ENCODE measurements at places on chromosomes 3 and 15.

DNA sequence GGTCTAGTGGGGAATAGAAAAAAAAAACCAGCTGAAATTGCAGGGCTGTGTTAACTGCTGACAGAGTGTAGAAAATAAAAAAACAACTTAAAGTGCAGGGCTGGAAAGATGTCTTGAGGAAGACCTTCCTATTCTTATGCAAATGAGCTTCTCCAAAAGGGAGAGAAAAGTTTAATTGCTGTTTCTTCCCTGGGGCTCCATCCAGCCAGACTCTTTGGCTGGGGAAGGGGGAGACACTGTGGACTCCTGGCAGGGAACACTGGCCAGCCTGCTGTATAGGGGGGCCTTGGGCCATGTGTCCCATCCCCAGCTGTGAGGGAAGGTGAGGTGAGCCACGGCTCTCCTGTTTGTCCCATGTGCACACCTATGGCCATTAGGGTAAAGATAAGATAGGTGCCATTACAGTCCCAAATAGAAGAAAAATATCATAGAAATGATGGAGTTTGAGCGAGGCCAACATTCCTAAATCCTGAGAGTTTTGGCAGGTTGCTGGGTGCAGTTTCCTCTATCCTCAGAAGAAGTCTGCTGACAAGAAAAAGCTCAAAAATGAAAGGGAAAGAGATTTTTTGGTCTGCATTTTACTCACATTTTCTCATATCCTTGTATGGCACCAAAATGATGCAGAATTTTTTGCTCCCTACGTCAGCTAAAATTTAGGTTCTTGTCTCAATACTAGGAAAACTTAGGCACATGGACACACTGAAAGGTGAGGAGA, 901.7 kb downstream of the PLOD2 start:
- no peak for DNase-seq

DNA sequence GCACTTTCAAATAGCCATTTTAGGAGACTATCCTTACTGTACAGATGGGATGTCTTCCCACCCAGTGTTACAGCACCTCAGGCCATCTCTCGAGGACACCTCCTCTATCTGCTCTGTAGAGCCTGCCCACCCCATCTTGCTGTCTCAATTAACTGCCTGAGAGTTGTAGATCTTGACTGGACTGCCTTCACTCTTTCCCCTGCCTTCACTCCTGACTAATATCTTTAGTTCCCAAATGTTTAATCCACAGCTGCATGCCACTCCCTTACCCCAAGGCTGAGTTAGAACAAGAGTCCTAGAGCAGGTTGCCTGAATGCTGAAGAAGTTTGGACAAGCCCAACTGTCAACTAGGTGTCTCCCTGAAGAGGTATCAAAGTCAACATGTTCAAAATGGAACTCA, 1.3 kb upstream of the PP2D1 start:
- no peak for DNase-seq

GRCh38 chr3:26106228-26106627, 316.3 kb downstream of the OXSM start:
- no peak for DNase-seq

- DNase-seq: no peak
Observed at GRCh38 chr3:189238071-189238470, 66.3 kb downstream of the TPRG1 start.

DNA sequence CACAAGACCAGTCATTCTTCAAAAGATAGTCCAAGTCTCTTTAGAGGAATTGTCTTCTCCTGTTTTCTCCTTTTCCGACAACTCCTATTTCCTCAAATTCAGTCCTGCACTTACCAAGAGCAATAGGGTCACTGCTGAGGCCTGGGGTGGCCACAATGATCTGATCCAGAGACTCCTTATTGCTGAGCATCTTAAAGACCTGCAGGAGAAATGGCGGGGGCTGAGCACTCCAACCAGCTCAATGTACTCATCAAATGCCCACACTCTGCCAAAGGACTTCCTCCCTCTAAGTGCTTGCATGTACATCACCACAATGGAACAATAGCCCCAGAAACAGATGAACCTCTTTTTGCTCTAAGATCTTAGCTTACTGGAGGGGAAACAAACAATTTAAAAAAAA, 9.6 kb downstream of the UBL7 start:
- DNase-seq: no peak

DNA sequence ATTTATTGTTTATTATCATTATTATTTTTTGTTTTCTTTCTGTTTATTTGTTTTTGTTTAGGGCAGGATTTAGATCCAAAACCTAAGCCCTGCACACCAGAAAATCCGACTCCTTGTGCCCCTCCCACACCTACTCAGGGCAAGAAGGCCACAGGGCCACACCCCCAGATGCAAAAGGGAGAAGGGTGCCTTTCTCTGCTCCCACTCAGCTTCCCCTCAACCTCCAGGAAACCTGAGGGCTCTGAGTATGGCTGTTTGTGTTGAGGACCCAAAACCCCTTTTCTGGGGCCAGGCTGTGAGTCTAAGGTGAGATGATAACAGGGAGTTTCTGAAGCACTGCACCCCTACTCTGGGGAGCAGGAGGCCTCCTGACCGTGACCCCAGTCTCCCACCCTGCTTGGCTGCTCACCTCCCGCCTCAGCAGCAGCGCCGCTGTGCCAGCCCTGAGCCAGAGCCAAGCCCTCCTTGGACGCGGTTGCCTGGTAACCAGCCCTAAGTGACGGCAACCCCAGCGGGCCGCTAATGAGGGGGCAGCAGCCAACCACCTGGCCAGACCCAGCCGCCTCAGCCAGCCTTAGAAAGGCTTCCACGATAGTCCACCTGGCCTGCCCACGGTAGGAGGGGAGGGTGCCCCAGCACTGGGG, 6.4 kb upstream of the C15orf39 start:
- DNase-seq: no peak

DNA sequence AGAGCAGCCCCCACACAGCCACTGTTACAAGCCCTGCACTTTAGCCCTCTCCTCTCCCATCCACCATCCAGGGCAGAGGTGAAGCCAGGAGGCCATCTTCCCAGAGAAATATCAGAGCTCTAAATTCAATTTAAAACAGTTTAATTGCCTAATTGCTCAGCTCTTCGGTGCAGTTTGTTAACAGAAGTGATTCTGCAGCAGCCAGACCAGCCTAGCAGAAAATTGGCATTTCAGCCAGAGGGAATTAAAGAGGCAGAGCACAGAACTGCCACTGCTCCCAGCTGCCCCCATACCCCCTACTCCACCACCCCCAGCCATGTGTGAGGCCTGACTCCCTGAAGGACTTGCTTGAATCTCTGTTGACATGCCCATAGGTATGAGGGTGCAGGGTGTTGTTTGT, 38.5 kb downstream of the TPRA1 start:
- DNase-seq: no peak

GRCh38 chr3:120983321-120983665, 75.3 kb downstream of the STXBP5L start:
- DNase-seq: no peak

DNA sequence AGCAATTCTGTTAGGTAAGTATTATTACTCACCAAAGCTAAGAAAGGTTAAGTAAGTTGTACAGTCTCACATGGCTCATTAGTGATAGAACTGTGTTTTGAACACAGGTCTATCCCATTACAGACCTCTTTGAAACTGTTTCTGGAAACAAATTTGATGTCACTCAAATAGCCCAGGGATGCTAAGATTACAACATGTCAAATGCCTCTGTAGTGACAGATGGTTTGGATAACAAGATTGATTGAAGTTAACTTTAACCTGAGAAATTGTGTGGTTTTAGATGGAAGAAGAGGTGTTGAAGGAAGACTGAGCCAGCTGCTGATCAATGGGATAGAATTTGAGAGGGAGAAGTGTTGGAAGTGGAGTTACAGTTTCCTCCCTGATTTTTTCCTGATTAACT, 72.5 kb downstream of the SYN2 start:
- DNase-seq: no peak

DNA sequence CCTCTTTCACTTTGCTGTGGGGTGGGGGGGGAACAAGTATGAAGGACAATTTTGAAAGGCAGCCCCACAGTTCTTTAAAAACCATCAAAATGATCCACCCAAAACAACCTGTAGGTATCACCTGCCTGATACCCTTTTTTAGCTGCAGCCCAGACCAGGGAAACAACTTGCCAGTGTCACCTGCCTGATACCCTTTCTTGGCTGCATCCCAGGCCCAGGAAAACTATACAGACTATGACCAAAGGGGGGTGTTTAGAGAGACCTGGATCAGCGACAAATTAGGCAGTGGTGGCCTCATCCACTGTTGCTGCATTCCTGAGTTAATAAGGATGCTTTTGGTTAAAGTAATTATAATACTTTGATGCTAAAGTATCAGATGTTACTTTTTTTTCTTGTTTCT, 122.0 kb downstream of the VPS13C start:
- DNase-seq: no peak

DNA sequence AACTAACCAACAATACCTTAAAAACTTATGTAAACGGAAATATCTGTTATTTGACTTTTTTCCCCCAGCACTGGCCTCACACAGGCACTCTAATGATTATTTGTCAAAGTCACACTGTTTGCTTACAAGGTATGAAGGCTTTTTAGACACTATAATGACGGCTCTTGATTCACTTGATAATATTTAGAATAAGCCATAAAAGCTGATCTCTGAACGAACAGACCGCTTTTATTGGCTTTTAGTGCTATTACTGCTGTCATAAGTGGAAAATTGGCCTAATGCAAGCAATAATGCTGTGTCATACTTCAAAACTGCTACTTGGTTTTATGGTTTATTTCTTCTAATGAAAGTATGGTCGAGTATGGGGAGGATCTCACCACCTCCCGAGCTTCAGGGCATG, 35.1 kb downstream of the MDFIC2 start:
- no peak for DNase-seq

- DNase-seq: no peak
Observed at GRCh38 chr15:68580883-68581155, 2.0 kb downstream of the CORO2B start.

DNA sequence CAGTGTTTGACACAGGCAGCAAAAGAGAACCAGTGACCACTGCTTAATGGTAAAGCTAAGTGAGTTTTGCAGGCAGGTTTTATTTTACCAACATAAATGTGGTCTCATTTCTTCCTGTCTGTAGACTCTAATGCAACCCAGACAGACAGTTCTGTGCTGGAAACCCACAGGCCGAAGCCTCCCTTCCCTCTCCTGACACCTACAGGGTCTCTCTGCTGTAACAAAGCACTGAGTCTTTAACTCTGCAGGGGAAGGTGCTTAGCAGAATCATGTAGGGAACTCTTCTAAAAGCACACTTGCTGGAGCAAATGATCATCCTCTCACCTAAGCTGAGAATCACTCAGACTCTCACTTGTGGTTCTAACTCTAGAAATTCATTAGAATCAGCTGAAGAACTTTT, 200.3 kb downstream of the KBTBD8 start:
- no peak for DNase-seq

DNA sequence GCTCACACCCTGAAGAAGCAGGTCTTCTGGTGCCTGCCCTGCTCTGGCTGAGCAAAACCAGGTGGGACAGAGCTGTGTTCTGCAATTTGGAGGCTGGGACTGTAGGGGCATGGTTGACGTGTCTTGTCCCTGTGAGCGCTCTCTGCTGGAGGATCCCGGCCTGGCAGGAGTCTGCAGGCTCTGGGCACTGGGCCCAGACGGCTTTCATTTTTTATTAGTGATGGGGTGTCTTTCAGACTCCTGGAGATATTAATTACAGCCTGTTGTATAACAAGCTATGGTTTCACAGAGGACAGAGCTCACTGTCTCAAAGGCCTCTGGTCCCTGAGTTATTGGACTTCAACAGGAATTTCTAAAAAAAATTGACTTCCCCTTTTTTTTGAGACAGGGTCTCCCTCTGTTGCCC, 29.5 kb upstream of the ZNF710 start:
- DNase-seq: peak; percentile 64

DNA sequence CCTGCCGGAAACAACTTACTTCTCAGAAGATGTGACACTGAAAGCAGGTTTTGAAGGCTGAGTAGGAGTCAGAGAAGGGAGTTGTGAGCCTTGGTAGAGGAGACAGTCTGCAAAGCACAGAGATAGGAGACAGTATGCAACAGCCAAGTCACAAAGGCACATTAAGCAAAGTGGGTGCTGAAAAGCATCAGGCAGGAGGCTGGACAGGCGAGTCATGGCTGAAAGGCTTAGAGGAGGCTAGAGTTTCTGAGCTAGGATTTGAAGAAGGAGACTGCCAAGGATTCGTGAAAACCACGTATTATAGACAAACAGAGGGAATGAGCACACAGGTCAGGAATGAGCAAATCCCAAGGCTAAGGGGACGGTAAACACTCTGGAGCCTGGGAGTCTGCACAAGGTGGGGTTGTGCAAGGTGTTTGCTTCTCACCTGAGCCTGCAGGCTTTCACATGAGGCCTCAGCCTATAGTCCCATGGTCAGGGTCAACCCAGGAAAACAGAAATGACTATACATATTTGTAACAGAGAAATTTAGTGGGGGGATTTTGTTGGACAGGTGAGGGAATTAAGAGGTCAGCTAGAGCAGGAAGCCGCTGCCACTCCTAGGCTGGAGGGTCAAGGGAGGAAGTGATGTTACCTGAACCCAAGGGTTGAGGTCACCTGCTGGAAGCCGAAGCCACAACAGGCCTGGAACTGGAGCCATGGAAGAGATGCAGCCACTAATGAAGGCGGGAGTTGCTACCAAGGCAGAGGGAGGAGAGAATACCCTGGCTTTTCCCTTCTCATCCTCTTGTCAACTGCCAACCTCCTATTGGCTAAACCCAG, 23.1 kb upstream of the TRIM71 start:
- no peak for DNase-seq
